Neural progenitor cell (in vitro differentiated cells): ENCODE measurements at places on chromosomes 2 and 18. TPM values are rescaled to one million over a fixed set of nuclear protein-coding genes. Genes with fewer than 3 reads are reported as not detected.

- DNase-seq, result no peak
Observed at GRCh38 chr18:9140984-9141383, 4.4 kb downstream of the ANKRD12 start.

DNA sequence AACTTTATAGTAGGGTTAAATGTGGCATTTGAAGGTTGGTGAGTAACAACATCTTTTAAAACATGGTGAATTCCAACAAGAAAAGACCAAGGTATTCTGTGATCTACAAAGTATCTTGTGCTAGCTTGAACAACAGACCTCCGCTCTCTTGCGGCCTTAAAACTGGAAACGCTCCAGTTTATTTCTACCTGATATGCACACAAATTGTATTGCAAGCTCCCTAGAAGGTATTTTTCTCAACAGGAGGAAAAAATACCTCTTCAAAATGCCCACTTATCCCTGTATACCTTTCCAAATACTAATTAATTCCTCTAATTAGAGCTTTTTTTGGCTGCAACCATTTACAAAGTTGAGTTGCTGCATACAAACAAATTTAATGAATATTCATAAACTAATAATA, 69.5 kb downstream of the KCNH7 start:
- no peak for DNase-seq

DNA sequence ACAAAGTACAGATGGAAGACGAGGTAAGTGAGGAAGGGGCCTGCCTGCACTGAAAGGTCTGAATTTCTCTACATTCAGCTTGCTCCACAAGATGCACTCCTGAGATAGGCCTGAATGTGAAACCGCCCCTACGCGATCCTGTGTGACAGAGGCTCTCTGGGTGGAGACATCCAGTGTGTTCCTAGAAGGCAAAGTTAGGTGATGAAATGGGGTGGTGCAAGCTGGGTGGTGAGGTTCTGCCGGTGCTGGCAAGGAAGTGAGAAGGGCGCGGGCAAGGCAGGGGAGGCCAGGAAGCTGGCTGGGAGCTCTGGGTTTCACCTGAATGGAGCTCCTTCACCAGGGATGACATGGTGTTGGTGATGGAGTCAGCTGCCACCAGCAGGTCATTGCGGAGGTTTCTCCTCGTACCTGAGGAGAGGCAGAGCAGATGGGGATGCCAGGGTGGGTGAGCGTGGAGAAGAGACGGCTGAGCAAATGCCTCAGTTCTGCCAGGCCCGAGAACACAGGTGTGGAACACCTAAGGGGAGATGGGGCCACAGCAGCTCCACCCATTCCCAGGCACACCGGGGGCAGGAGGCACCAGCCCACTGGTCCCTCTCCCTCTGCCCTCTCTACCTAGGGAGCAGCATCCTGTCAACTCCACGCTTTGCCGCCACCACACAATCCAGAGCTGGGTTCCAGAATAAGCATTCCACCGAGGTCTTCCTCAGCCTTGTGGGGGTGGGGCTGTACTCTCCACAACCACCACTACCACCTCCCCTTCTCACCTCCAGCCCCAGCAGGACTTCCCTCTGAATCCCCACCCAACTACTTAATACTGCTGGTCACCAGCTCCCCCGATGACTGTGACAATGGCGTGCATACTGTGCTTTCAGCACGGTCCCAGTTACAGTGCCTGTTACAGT, 45.5 kb upstream of the DNMT3A start:
- no peak for DNase-seq

The TMEM87B gene
- total RNA-seq, result 16.0 and 34.4 TPM in 2 replicates

The MPP4 gene
- total RNA-seq, result not detected in 2 replicates
